ENCODE measurements at places on chromosomes 3 and 15. TPM values are rescaled to one million over a fixed set of nuclear protein-coding genes. Genes with fewer than 3 reads are reported as not detected.
A peak's percentile ranks its signal among the peaks of the same experiment; 100 is the strongest.

Gene FBXO40
- total RNA-seq, result 147 TPM

Gene SLC28A1
- 0.83 TPM for total RNA-seq

Gene GRK7
- total RNA-seq, result 0.08 TPM

DNA sequence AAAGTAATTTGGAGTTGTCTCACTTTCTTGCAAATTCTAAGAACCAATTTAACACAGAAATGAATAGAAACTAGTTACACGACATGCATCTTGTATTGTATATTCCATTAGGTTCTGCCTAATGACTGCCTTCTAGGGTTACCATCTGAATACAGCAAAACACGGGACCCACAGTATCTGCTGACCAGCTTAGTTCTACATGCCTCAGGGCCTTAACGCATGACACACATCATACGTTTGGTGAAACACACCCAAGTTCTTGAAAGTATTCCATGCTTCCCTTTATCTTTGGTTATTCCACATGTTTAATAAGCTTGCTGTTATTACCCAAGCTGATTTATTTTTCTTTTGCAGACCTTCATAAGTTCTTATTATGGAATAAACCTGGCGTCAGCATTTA is 27.9 kb downstream of the APH1B start:
- no peak for DNase-seq

GRCh38 chr3:34212656-34213055 is 414.2 kb downstream of the PDCD6IP start:
- DNase-seq, result no peak

GRCh38 chr3:38549486-38549885 is 53.3 kb downstream of the EXOG start:
- DNase-seq, result peak; percentile 51

DNA sequence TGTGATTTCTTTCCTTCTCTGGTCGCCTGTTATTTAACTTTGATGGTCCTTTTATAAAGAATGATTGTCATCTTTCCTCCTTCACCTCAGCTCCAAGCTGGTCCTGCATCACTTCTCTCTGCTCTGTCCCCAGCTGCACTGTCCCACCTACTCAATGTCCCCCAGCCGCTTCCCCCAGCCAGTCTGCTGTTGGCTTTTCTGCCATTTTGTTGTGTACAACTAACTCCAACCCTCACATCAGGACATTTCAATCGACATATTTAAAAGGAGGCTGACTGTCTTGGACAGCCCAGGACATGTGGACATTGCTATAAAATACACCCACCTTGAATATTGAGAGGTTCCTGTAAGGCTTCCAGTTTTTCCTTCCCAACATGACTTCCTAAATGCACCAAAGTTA is 193.8 kb upstream of the RGMA start:
- DNase-seq, result no peak

- DNase-seq, result no peak
These were observed 33.1 kb downstream of the IL1RAP start for GRCh38 chr3:190546881-190547510.

- DNase-seq, result no peak
These were observed 569 bp downstream of the TMEM266 start for GRCh38 chr15:76060118-76060989.

DNA sequence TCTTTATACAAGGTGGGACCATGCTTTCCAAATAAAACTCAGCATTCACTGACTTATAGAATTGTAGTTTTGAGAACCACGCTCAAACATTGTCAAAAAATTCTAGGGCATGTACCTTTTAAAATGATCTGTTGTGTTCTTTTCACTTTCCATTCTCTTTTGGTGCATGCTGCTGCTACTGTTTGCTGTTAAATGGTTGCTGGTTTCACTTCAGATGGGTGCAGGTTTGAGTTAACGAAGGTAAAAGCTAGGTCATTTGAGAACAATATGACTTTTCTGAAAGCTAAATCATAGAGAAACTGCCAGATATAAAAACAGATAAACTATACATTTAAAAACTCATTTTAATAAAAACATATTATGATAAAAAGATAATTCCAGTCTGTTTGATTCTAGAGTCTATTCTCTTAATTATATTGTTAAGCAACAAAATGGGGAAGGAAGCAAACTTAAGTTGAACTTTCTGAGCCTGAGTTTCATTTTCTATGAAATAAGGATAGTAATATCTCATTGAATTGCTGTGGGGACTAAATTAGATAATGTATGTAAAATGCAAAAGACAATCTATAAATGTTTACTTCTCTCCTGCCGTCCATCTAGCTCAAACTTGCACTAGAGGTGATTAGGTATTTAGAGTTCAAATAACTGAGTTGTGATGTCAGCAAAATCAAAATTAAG is 82.4 kb downstream of the OXSM start:
- DNase-seq, result no peak

DNA sequence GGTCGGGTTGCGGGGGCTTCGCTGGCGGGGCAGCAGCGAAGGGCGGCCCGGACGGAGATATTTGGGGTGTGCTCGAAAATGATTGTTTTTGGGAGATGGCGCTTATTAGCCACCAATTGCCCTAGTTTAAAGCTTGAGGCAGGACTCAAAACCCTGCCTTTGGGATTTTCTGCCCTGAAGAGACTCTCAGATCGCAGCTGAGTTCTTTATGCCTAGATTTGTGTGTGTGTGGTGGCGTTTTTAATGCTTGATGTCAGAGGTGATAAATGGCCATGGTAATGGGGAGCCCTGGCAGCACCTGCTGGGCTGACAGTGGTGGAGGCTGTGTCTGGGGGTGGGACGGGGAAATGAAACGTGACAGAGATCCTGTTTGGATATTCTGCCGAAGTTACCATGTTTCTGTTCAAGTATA is 604 bp downstream of the KCTD6 start:
- no peak for DNase-seq

DNA sequence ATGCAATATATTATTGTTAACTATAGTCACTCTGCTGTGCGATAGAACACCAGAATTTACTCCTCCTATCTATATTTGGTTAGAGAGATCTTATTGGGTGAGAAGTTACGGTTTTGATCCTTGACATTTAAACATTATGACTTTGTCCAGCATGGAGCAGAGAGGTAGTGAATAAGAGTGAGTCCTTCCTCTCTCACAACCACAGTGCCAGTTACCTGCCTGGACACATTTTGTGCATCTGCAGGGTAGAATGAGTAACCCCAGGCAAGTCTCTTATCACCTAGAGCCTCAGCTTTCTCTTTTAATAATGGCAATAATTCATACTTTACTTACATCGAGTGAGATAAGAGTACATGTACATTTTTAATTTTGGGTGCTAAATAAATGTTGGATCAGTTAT is 24.1 kb downstream of the KAT2B start:
- DNase-seq, result no peak

GRCh38 chr15:88178631-88179030 is 77.9 kb downstream of the NTRK3 start:
- DNase-seq, result no peak

- peak; percentile 43 for DNase-seq
These were observed 9.2 kb upstream of the EHD4 start for GRCh38 chr15:41981371-41982132.

DNA sequence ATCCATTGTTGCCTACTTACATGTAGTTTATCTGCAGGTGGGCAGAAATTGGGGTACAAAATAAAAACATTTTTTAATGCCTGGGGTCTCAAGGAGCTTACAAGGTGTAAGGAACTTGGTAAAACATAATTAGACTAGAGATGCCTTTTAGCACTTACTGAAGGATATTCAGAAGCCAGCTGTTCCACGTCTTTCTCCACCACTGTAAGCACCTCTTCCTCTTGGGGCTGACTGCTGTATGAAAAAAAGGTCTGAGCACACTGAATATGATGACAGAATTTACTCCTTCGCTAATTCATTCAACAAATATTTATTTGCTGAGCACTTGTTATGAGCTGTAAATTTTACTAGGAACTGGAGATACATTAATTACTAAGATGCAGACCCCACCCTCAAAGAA is 539.1 kb downstream of the UNC13C start:
- no peak for DNase-seq

Data from cardiac septum (tissue), 1 donor.